ENCODE measurements at places on chromosomes 11 and 22. TPM values are rescaled to one million over a fixed set of nuclear protein-coding genes. Genes with fewer than 3 reads are reported as not detected.
A peak's percentile ranks its signal among the peaks of the same experiment; 100 is the strongest.

PIH1D2 gene
- 0.49 TPM for total RNA-seq

STIM1 gene
- 63.4 TPM for total RNA-seq

KMT5B gene
- 39.9 TPM for total RNA-seq

TMPRSS5 gene
- 1.8 TPM for total RNA-seq

DNA sequence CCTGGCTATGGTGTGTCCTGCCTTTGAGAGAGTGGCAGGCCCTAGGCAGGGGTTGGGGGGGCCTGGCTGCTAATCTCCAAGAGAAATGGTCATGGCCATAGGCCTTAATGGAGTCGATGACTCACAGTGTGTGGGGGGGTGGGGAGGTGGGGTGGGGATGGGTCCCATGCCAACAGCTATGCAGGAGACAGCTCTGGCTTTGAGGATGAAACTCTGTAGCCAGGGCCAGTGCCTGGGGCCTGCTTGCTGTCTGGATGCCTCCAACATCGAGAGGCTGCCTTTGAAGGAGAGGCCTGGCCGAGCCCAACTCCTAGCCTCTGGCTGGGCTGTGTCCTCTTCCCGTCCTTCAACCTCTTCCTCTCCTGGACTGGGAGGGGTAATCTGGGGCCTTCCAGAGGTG is 23.9 kb upstream of the TSPAN18 start:
- no peak overlapping the region for H3K27ac ChIP-seq
- no peak overlapping the region for H3K4me3 ChIP-seq
- no peaks in the 10 kb centered on the region for H3K27me3 ChIP-seq
- H3K36me3 ChIP-seq, result no peaks in the 10 kb centered on the region
- no peak for DNase-seq

LRRN4CL gene
- total RNA-seq, result 24.5 TPM

- peak overlapping the region; percentile 66 for H3K27ac ChIP-seq
- no peak for DNase-seq
- H3K27me3 ChIP-seq, result no peaks in the 10 kb centered on the region
- H3K4me3 ChIP-seq, result no peak overlapping the region
- H3K36me3 ChIP-seq, result no peaks in the 10 kb centered on the region
- H3K4me1 ChIP-seq, result no peaks in the 10 kb centered on the region
These were observed 4.4 kb downstream of the PKNOX2 start for GRCh38 chr11:125168918-125169456.
